ENCODE measurements at places on chromosomes 1 and 21.

DNA sequence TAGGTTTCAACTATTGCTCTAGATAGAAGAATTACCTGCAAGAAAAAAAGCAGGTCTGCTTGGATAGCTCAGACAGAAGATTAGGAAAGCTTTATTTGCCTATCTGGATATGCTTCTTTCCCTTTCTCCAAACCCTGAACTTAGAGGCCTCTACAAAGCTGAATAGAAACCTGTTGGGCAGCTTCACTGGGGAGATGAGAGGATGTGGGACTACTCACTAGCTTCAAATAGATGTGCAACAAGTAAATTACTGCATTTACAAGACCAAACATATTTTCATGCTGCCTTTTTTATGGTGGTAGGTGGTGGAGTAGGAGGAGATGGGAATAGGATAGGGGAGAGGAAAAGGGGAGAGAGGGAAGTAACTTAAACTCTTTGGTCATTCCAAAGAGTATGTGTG is 6.4 kb downstream of the CLCA2 start:
- DNase-seq: no peak

GRCh38 chr1:15918962-15919715 is 56.8 kb downstream of the ZBTB17 start:
- DNase-seq: peak; percentile 65

- DNase-seq: no peak
Observed at GRCh38 chr1:47424336-47424982, 8.4 kb downstream of the FOXE3 start.

DNA sequence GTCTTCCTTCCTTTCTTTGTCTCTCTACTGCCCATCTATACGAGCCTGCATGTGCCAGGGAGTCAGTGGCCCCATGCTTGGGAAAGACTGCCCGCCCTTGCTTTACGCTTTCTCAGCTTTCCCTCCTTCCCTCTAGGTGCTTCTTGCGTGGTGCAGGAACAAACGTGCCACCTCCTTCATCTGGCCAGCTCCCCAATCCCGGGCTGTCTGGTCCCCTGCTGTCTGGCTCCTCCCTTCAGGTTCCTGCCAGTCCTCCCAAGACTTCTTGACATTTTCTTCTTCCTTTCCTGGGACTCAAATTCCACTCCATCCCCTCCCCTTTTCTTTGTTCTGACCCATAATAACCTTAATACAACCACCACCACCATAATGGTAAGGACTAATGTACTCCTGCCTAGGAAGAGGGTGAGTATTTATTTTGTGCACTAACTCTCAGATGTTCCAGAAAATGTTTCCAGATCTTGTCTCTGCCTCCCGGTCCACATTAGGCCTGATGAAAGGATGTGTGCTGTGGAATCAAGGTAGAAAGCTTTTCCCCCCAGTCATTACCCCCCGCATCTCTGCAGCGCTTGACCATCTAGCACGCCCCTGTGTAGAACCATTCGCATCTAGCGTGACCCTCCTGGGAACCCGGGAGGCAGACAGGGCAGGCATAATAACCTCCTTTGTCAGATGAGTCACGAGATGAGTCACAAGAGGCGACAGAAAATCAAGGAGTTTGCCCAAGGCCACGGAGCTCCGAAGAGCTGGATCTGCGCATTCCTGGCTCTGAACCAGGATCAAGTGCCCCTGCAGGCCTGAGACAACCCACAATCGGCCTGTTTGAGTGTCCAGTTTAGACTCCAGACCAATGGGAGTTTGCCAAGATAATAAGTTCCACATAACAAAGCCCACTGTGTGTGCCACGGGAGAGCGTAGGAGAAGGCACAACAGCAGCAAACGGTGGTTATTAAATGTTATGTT is 60.1 kb upstream of the NEK2 start:
- no peak for DNase-seq

GRCh38 chr1:152756872-152757271 is 953 bp upstream of the KPRP start:
- DNase-seq: no peak

DNA sequence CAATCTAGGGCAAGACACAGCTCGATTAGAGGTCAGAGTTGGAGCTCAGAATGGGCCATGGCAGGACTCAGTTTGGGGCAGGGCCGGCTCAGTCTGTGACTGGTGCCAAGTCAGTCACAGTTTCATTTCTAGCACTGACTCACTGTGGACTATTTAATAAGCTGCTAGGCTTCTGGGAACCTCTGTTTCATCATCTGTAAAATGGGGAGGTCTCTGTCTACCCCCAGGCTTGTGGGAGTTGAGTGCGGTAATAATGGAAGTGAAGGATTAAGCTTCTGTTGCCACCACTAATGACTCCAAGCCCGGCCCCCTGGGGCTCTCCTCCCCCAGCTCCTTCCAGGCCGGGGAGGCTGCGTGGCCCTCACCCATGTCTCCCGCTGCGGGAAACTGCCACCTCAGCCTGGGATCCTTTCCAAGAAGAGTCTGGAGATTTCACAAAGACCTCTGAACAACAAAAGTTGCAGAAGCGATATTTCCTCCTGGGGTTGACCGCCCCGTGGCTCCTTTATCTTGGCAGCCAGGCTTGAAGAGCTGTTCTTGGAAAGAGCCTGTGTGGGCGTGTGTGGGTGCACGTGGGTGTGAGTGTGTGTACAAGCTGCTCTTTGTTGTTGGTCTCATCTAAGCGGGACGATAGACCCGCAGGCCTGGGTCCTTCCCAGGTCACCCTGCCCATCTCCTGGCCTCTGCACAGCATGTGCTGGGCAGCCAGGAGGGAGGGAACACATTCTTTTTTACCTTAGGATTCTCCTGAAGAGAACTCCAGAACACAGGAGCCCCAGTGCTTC is 29.1 kb downstream of the KNCN start:
- DNase-seq: no peak
